ENCODE measurements at places on chromosomes 5 and 9.

DNA sequence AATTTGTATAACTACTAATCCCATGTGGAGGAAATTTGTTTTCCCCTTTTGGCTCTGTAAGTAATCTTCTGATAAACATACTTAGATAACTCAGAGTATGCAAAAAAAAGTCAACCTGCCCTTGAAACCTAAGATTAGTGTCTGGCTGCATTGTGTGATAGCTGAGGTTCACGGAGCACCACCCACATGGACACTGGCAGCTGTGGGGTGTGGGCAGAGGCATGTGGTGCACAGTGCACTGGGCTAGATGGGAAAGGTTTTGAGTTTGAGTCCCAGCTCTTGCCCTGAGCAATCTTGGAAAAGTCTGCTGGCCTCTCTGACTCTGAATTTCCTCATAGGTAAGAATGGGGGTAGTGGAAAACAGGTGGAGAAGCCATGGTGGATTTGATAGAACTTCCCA is 75.1 kb downstream of the PLCXD3 start:
- no peak for DNase-seq

- DNase-seq, result no peak
Measured at GRCh38 chr9:122126331-122127261, 33.0 kb downstream of the NDUFA8 start.

DNA sequence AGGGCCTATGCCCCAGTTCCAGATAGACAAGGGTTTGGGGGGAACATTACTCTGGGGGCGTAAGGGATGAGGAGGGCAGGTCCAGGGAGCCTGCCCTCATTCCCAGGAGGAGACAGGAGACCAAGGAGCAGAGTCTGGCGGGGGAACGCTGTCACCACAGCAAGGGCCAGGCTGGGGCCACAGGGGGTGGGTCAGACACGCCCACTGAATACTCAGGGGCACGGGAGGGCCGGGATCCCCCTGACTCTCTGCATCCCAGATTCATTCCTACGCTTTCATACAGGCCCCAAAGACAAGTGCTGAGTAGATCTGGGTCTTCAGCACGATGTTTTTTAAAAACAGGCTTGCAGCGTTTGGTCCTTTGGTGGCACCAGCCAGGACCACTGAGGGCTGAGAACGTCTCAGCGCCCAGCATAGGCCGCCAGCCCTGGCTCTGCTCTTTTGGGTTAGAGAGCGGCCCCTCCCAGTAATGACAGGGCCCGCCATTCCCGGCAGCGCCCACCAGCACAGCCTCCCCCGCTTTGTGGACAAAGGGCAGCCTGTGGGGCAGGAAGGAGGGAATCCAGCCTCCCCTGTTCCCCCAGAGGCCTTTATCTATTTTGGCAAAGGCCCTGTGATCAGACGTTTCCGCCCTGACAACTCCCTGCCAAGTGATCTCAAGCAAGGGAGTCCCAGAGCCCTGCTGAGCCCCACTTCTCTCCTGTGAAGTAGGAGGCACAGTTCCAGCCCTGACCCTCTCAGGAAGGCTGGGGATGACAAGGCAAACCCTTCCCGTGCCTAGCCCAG is 24.9 kb downstream of the NEK6 start:
- DNase-seq, result no peak

GRCh38 chr5:132209901-132210545 is 17.6 kb downstream of the P4HA2 start:
- no peak for DNase-seq

GRCh38 chr5:179256328-179257175 is 88.7 kb downstream of the ADAMTS2 start:
- no peak for DNase-seq

DNA sequence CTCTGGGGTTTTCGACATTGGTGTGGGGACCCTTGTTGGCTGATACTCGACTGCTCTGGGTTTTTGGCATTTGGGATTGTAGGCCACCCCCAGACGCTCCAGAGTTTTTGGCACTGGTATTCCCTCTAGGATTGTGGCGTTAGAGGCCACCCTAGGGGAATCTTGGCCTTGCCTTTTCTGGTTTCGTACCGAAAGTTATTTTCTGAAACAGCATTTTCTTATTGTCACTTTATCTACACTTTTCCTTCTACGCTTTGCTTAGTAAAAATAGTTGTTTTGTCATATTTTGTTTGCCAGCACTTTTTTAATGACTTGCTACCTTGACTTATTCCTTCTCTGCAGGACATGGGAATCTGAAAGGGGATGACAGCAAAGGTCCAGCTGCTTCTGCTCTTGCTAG is 25.1 kb upstream of the CLPTM1L start:
- no peak for DNase-seq
